ENCODE measurements at places on chromosomes 2 and 18. TPM values are rescaled to one million over a fixed set of nuclear protein-coding genes. Genes with fewer than 3 reads are reported as not detected.
A peak's percentile ranks its signal among the peaks of the same experiment; 100 is the strongest.

The EMILIN2 gene
- 9.3 TPM for polyA plus RNA-seq

DNA sequence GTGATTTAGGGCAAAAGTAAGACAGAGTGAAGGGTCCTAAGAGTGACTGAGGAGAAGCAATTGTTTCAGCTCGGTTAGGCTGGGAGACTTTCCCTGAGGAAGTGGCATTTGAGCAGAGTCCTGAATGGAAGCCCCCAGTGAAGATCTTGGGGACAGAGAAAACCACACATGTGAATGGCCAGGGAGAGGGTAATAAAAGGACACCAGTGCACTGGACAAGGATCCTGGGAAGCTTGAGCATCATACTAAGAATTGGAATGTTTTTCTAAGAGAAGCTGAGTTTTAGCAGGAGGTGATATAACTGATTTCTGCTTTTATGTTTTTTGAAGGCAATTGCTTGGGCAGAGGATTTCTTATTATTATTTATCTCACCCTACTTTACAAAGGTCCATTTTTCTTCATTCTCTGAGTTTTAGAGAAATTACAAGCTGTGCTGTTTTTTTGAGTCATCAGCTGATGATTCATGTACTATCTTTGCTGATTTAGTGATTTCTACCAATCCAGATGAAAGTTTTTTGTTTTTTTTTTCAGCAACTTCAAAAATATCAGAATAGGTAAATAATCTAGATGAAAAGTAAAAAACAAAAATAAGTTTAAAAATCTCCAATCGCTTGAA lies 43.5 kb downstream of the MFSD6 start:
- no peak for DNase-seq

The UGT1A10 gene
- polyA plus RNA-seq = not detected

DNA sequence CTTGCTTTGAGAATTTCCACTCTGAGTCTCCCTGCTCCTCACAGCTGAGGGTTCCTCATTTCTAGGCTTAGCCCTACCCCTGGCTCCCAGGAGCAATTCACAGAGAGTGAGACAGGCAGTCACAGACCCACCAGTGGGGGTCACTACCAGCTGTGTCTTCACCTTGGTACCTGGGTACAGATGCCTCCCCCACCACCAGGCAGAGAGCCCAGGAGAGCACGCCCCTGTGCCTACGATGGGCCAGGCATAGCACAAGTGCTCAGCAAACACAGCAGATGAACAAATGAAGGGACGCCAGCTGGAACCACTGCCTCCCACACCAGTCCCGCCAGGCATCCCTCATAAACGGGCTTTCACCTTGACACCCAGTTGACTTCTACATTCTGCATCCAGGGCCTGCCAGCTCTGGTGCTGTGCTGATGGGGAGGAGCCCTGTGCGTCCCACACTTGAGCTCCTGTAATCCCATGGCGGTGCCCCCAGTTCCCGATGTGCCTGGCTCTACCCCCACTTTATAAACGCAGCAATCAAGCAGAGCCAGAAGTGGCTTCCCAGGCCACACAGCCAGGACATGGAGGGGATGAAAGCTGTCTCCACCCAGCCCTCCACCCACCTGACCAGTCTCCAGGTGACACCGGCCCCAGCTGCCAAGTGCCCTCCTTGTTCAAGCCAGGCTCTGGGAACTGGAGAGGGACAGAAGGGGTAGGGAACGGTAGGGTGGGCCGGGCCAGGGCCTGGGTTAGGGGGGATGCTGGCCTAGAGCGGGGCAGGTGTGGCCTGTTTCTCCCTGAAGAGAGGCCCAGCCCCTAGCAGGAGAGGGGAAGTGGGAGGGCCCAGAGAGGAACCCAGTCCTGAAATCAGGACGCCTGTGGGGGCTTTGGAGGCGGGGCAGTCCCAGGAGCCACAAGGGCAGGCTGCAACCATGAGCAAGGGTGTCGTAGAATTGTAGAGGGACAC lies 42.5 kb downstream of the SCTR start:
- DNase-seq = no peak

- peak; percentile 72 for DNase-seq
Measured at GRCh38 chr2:11482473-11483035, 16.6 kb upstream of the E2F6 start.

DNA sequence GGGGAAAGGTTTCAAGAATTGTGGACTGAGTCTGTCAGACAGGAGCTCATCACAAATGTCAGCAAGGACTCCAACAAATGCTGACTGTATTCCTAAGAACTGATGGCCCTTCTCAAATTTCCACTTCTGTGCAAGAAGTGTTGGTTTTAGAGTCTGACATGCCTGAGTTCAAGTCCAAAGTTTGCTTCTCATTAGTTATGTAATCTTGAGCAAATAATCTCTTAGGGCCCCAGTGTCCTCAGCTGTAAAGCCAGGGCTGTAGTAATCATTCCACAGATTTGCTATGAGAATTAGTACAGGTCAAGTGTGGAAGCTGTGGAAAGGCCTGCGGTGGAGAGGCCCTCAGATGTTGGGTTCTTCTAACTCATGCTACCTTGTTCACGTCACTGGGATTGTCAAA lies 23.9 kb downstream of the MEP1B start:
- DNase-seq = no peak

GRCh38 chr2:33104052-33104623 lies 157.4 kb downstream of the LTBP1 start:
- no peak for DNase-seq

GRCh38 chr2:138581909-138582308 lies 80.3 kb downstream of the SPOPL start:
- no peak for DNase-seq

The ASB18 gene
- 0.13 TPM for polyA plus RNA-seq

DNA sequence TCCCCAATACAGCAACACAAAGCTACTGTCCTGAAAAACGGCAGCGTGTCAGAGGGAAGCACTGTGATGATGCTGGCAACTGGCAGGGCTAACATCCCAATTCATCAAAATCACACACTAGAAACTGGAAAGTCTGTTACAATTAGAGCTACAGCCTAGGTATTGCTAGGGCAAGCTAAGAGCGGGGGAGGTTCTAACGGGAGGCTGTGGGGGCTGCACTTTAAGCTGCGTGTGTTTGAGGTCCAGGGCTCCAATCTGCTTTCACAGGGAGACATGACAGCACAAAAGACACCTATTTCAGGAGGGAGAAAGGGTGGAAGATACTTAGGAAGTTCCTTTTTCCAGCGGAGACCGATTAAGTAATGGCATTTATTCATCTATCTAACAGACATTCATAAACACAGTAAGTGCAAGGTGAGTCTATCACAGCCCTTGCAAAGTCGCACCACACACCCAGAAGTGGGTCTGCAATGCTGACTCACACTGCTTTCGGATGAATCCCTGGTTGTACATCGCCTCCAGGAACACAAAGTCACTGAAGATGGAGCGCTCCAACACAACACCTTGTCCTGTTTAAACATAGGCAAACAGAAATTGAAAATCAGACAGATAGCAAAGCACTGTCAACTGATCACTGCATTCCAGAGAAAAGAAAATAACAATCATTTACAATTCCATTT lies 6.9 kb downstream of the NDUFA10 start:
- DNase-seq = no peak

- no peak for DNase-seq
Measured at GRCh38 chr18:29501952-29502351, 1325.0 kb upstream of the CDH2 start.

The ABCA12 gene
- 0.23 TPM for polyA plus RNA-seq

- DNase-seq = no peak
Measured at GRCh38 chr18:58572181-58572580, 56.7 kb downstream of the ALPK2 start.

The PTPN2 gene
- polyA plus RNA-seq = 45.8 TPM

The GCA gene
- polyA plus RNA-seq = 36.2 TPM

The SNTG2 gene
- polyA plus RNA-seq = 2.0 TPM

GRCh38 chr2:216286616-216287231 lies 85.6 kb downstream of the MARCHF4 start:
- no peak for DNase-seq

DNA sequence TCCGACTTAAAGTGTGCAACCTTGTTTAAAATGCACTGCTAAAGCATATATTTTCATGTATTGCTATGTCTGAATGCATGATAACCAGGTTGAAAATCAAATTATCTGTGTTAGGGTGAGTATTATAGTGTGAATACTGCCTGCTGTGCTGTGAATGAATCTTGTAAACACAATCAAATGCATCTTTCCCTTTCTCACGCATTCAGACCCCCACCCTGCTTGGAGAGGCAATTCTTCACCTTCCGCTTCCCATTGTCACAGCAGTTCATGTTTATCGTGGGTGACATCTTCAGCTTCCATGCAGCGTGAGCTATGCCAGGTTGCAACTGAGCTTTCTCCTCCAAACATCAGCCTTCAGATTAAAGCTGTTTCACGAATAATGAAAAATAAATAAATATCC lies 418.0 kb downstream of the MEIS1 start:
- DNase-seq = no peak

GRCh38 chr2:173161040-173161439 lies 85.4 kb downstream of the MAP3K20 start:
- no peak for DNase-seq

The RPS27A gene
- polyA plus RNA-seq = 1,638 TPM

- DNase-seq = no peak
Measured at GRCh38 chr2:227188292-227188691, 23.9 kb downstream of the COL4A3 start.

DNA sequence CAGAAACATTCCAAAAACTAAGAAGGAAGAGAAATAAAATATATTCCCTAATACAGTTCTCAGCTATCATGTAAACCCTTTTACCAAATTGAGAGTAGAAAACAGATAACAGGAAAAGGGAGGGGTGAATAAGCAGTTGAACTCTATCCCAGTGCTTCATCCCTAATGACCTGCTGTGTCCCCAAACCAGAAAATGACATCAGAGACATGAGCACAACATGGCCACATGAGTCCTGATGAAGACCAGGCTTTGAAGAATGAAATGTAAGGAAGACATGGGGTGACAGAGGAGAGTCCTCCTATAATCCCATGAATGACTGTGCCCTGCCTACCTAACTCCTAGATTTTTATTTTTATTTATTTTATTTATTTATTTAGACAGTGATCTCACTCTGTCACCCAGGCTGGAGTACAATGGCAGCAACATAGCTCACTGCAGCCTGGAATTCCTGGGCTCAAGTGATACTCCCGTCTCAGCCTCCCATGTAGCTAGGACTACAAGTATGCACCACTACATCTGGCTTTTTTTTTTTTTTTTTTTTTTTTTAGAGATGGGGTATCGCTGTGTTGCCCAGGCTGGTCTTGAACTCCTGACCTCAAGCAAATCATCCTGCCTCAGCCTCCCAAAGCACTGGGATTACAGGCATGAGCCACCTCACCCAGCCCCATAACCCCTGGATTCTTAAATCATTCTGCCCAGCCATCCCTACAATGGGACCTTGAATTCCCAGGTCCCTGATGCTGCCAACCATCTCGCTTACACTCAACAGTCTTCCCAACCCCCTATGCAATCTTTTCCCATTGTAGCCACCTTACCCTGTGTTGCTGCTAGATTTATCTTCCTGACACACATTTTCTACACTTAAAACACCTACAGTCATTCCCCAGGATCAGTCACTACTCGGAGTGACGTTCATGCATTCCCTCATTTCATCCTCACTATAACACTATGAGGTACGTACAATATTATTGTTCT lies 64.5 kb downstream of the ANKRD44 start:
- DNase-seq = no peak

- DNase-seq = no peak
Measured at GRCh38 chr2:43273529-43273928, 47.1 kb upstream of the ZFP36L2 start.

The GREB1L gene
- polyA plus RNA-seq = 5.1 TPM

DNA sequence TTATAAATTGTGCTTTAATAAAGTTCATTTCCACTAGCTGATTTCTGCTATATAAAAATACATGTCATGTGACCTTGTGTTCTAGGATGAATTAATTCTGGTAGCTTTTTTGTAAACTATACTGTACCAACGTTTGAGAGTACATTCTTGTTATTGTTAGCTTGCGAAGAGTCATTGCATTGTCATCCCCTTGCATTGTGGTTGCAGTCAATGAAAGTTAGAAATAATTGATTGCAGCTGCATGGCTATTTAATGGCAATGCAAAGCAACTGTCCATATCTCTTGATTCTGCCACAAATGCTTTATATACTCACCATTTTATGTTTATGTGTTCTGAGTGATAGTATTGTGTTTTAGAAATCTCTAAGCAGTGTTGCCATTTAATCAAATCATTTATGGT lies 91.6 kb downstream of the ZNF407 start:
- DNase-seq = no peak

The IL1RN gene
- polyA plus RNA-seq = 2.7 TPM

The XDH gene
- 0.62 TPM for polyA plus RNA-seq

DNA sequence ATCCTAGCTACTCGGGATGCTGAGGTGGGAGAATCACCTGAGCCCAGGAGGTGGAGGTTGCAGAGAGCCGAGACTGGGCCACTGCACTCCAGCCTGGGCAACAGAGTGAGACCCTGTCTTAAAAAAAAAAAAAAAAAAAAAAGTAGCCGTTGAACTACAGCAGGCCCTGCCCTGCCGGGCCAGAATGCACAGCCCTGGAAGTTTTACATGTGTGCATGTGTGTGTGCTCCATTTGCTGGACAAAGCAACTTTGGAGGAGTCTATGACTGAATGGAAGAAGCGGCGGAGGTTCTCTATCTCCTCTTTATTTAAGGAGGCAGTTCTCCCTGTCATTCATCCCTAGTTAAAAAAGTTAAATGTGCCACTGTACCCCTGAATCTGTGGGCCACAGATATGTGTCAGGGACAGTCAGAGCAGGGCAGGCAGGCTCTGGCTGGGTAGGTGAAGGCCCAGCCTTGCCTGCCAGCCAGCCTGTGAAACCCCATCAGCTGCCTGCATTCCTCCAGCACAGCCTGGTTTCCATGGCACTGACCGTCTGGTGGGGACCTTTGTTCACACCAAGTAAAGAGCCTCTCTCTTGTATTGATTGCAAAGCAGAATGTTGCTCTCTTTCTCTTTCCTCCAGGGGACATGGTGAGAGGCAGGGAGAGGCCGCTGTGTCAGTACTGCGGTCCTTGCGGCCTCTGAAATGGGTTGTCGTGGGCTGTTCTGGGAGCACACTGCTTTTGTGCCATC lies 10.9 kb downstream of the LIPG start:
- no peak for DNase-seq

DNA sequence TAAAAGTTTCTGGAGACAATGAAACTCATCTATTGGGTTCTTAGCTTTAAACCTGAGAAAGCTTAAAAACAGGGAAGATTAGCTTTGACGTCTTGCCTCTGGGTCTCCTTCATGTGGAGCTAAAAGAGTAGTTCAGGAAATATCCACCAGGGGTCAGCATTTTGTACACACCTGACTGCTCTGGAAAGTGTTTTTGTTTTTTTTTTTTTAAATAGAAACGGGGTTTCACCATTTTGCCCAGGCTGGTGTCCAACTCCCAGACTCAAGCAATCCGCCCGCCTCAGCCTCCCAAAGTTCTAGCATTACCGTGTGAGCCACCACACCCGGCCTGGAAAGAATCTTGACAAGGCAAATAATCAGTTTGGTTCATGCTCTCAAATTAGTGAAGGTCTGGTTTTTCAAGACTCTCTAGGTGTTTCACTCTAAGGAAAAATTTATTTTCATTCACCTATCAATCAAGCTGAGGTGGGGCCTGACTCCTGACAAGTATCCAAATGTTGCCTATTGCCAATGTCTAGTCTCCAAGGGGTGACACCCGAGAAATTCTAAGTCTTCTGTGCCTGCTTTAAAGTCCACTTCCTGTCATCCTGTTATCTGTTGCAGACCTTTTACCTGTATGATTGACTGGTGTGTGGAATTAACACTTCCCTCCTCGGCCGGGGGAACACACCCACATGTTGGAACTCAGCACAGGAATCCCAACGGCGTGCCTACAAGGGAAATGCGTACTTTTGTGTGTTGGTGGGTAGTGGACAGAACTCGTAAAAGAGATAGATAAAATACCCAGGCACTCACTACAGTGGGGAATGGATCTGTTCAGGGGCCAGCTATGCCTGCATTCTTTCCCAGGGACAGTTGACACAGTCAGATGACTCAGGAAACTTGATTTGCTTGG lies 11.3 kb downstream of the IL1RN start:
- peak; percentile 82 for DNase-seq

Data from renal pelvis (tissue), 12 donors.